Fibroblast of lung (primary cell): ENCODE measurements at places on chromosomes 1 and 21. TPM values are rescaled to one million over a fixed set of nuclear protein-coding genes. Genes with fewer than 3 reads are reported as not detected.

The HSF2BP gene
- total RNA-seq: 1.2 and 1.8 TPM in 2 replicates

The GIPC2 gene
- total RNA-seq: 0.50 and 0.77 TPM in 2 replicates

The ASCL5 gene
- under 0.01 TPM in 1 of 2 replicates, not detected in the other for total RNA-seq

The MIXL1 gene
- not detected in 2 replicates for total RNA-seq

The RABGAP1L gene
- total RNA-seq: 23.4 and 36.5 TPM in 2 replicates

The KRTAP19-8 gene
- not detected in 2 replicates for total RNA-seq

The ITLN2 gene
- total RNA-seq: not detected in 2 replicates
